Body of pancreas (tissue), 4 donors: ENCODE measurements at places on chromosomes 5 and 9. TPM values are rescaled to one million over a fixed set of nuclear protein-coding genes. Genes with fewer than 3 reads are reported as not detected.

Gene ZBED3
- total RNA-seq: 4.2 TPM

Gene TAF9
- 8.6 TPM for total RNA-seq

DNA sequence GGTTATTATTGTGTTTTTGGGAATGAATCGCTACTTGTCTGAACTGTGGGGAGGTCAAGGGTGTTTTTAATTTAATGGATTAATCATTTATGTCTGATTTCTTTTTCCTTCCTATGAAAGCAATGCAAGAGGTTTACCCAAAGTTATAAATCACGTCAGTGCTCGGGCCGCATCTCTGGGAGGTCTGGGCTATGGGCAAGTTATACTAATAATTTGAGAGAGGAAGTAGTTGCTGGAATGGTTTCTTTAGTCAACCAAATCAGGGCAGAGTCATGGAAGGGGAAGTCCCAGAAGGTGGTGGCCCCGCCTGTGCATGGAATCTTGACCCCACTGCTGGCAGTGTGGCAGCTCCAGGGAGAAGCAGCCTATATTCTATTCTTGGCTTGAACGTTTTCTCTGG lies 180.2 kb downstream of the HSPA4 start:
- peaks cover 8% of the 10 kb centered on the region for H3K4me1 ChIP-seq
- DNase-seq: peak; percentile 27
- H3K27ac ChIP-seq: no peak overlapping the region
- no peaks in the 10 kb centered on the region for H3K36me3 ChIP-seq
- H3K4me3 ChIP-seq: no peak overlapping the region
- no peaks in the 10 kb centered on the region for H3K27me3 ChIP-seq

- H3K27me3 ChIP-seq: no peaks in the 10 kb centered on the region
- peak overlapping the region; percentile 72 for H3K4me3 ChIP-seq
- no peak for DNase-seq
- H3K4me1 ChIP-seq: peaks cover 23% of the 10 kb centered on the region
- no peaks in the 10 kb centered on the region for H3K36me3 ChIP-seq
Observed at GRCh38 chr5:115170134-115170928, 623 bp upstream of the TRIM36 start.
